ENCODE measurements at places on chromosomes 3 and 15.

GRCh38 chr15:40130118-40130517, 21.4 kb upstream of the BMF start:
- DNase-seq = no peak

DNA sequence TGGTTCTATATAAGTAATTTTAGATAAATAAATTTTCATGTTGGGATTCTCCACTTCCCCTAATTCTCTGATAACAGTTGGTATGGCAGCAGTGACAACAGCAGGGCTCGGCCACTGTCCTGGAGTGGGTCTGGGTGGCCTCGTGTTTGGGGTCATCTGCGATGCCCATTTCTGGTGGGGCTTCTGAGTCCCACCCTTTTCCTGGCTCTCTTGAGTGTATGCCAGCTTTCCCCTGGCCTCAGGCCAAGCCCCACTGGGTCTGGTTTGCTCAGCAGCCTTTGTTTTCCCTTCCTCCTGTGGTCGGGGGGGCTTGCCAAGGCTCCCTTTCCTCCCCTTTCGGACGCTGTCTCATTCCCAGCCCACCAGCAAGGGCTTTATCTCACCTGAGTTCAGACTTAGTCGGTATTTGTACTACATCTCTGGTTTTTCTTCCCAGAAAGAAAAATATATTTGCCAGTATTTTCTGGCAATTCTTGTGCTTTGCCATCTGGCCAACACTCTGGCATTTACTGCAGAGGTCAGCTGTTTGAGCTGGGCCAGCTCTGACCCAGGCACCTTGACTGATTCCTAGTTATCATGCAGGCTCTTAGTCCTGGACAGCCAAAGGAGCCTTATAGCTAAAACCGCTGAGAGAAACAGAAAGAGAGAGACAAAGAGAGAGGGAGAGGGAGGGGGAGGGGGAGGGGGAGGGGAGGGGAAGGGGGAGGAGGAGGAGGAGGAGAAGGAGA, 35.2 kb downstream of the MYZAP start:
- no peak for DNase-seq

GRCh38 chr3:175082631-175083030, 223.5 kb downstream of the NAALADL2 start:
- no peak for DNase-seq

GRCh38 chr15:93837450-93837849, 393.9 kb upstream of the MCTP2 start:
- no peak for DNase-seq

DNA sequence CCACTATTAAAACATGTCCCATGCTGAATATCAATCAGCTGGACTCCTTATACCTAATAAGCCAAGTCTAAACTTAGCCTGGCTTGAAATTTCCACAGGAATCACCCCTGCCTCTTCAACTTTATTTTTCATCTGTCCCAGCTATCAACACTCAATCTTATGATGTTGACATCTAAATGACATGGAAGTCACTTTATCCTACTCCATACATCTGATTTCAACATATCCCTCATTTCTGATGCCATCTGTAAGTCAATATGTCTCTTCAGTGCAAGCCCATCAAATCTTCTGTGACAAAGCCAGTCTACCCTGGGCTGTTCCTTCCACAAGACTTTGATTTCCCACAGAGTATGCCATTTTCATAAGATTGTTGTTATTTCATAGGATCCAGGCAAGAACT, 143.6 kb upstream of the SEMA6D start:
- DNase-seq = no peak

GRCh38 chr3:10006048-10006761, 19.6 kb upstream of the EMC3 start:
- no peak for DNase-seq

DNA sequence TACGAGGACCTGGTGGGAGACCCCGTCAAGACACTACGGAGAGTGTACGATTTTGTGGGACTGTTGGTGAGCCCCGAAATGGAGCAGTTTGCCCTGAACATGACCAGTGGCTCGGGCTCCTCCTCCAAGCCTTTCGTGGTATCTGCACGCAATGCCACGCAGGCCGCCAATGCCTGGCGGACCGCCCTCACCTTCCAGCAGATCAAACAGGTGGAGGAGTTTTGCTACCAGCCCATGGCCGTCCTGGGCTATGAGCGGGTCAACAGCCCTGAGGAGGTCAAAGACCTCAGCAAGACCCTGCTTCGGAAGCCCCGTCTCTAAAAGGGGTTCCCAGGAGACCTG, 2.5 kb downstream of the CHST2 start:
- no peak for DNase-seq

DNA sequence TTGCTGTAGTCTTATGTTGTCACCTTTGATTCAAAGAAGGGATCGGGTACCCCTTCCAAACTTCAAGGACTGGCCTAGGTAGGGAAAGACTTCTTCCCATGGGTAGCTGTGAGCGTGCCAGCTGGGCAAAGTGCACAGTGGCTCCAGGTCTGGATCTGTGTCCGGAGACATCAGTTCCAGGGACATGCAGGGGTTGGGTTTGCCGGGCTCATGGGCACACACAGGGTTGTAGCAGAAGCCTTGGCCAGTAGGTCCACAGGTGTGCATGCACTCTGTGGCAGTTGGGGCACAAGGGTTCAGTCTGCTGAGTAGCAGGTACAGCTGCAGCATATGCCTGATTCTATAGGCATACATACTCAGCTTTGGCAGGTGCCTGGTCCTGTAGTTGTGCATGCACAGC, 111.2 kb downstream of the EFHB start:
- DNase-seq = no peak

DNA sequence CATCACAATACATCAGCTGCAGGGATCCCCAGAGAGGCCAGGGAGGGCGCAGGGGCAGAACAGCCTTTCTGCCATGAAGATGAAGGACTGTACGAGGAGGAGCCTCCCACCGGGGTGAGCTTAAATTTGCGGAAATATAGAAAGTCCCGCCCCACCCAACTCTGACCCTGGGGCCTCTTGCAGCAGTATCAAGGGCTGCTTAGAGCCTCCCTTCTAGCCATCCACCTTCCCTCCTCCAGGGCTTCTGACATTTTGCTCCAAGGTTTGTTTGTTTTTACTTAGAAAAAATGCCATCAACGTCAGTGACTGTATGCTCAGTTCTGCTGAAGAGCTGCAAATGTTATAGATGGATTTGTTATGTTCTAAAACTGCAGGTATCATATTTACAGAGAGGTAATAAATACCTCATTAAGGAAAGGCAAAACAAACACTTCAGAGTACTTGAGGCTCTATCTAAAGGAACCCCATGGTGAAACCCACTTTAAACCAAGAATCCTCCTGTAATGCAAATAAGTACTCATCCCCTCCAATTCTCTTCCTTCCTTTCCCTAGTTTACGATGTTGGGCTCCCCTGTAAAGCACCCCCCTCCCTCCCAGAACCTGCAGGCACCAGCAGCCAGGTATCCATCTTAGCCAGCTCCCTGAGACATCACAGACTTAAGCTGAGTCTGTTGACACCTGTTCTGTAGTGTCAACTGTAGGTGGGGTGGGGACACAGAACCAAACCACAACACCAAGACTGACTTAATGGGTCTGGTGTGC, 30.5 kb downstream of the RFTN1 start:
- DNase-seq = no peak

DNA sequence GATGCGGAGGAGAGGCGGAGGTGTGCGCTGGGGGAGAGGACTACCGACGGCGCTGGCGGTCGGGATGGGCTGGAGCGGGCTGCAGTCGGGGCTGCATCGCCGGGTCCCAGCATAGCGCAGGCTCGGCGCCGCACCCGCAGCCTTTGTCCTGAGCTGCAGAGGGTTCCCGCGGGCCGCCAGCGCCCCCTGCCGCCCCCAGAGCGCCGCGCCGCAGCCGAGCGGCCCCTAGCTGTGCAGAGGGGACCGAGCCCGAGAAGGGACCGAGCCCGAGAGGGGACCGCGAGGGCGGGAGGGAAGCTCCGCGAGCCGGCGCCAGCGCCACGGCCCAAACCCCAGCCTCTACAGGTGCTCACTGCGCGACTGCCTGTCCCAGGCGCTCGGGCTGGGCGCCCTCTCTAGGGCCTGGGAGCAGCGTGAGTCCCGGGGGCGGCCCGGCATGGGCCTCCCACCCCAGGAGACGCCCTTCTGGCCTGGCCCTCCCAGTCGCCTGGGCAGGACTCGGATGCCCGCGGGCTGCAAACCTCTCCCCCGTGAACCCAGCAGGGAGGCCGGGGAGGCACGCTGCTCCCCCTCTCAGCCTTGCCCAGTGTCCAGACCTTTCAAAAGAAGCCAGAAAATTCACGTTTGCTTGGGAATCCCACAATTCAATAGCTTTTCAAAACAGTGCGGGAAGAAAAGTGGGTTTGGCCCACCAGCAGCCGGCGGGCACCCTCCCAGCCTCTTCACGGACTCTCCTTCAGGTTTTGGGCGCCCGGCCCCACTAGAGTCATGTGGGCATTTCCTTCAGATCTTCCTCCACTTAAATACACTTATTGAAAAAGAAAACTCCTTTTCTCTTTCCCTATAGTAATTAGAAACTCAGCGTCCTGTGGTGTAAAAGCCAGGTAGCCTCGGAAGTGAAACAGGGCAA, 134.7 kb downstream of the TPRA1 start:
- DNase-seq = peak; percentile 9

DNA sequence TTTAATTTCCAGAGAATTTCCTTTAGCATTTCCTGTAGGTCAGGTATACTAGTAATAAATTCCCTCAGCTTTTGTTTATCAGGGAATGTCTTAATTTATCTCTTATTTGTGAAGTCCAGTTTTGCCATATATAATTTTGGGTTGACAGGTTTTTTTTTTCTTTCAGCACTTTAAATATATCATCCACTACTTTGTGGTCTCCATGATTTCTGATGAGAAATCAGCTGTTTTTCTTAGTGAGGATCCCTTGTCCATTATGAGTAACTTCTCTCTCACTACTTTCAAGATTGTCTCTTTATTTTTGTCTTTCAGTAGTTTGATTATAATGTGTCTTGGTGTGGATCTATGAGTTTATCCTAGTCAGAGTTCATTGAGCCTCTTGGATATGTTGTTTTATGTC, 105.7 kb downstream of the LRRC49 start:
- DNase-seq = no peak

DNA sequence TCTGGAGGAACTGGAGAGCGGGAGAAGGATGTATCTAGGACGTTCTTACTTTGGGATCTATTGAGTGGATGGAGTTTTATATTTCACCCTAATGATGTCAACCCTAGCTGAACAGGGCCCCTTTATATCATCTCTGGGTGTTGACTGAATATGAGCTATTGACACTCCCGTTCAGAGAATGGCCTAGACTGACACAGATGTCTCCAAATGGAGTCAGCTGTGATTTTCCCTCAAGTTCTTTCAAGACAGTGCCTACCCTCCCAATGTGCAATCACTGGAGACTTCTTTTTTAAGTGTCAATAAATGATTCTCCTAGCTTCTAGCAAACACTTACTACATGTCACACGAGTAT, 63.8 kb downstream of the FRMD4B start:
- DNase-seq = no peak

GRCh38 chr3:171646357-171647133, 163.7 kb downstream of the PLD1 start:
- DNase-seq = no peak

DNA sequence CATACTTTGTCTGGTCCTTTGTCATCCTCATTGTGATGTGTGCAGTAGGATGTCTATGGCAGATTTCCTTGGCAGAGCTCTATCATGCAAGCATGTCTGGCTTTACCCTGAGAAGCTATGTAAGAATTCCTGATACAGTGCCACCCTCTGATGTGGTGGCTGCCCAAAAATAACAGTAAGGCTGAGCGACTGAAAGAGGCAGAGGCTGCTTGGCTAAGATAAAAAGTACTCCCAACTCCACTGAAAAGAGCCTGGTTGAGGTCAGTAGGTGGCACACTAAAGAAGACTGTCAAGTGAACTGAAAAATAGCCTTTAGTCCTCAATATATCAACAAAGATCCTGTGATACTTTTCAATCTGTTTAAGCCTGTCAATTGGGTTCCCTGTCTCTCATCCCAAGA, 31.7 kb downstream of the BTLA start:
- DNase-seq = no peak

DNA sequence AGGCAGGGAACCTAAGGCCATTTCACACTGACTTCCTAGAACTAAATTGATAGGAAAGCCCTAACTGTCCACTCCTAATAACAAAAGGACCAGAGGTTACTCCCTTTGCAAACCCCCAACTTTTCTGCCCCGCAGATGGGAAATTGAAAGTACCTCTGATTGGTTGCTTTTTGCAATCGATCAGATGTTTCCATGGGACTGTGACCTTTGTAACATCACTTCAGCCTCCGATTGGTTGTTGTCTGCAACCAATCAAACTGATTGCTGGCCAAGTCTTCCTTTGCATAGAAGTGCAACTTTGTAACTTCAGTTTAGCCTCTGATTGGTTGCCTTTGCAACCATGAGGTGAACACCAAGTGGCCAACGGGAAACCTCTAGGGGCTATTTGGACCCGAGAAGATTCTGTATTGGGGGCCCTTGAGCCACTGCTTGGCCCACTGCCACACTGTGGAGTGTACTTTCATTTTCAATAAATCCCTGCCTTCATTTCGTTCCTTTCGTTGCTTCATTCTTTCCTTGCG, 11.3 kb upstream of the KNL1 start:
- DNase-seq = no peak

DNA sequence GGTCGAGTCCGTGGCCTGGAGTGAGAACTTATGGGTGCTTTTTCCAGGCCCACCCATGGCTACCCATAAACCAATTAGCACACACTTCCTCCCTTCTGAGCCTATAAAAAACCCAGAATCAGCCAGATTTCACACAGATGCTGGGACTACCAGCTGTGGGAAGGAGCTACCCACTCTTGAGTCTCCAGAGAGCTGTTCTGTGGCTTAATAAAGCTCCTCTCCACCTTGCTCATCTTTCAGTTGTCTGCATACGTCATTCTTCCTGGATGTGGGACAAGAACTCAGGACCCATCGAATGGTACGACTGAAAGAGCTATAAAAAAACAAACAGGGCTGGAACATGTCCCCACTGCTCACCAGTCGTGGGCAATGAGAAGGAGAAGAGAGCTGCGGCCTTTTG, 555.4 kb upstream of the CCDC54 start:
- DNase-seq = no peak

- no peak for DNase-seq
Observed at GRCh38 chr3:86737517-86737916, 253.4 kb downstream of the VGLL3 start.

- DNase-seq = no peak
Observed at GRCh38 chr3:14758297-14758696, 60.5 kb upstream of the FGD5 start.

DNA sequence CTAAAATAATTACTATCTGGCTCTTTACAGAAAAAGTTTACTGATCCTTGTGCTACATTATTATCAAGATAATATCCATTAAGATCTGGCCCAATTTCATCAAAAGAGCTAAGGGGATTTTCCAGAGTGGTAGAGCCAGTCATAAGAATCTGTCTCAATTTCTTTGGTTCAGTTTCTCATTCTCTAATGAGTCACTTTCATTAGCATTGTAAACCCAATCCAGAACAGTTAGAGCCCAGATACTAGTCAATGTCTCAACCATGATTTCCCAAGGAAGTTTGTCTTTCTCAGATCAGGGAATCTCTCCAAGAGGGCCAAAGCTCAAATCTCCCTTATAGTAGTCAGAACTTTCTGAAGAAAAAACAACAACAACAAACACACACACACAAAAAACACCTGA, 131.1 kb upstream of the PPP2R3A start:
- DNase-seq = no peak

- DNase-seq = no peak
Observed at GRCh38 chr3:61057464-61057863, 193.8 kb downstream of the FHIT start.

GRCh38 chr15:31398677-31399301, 72.2 kb downstream of the KLF13 start:
- no peak for DNase-seq

Measured in activated gamma-delta T cell treated with anti-CD3 and anti-CD28 coated beads, Interleukin-2, amount 50 U/mL, for 16 hours (primary cell).